ENCODE measurements at places on chromosomes 11 and 22. TPM values are rescaled to one million over a fixed set of nuclear protein-coding genes. Genes with fewer than 3 reads are reported as not detected.

The SLC5A1 gene
- not detected for total RNA-seq

- DNase-seq, result no peak
Observed at GRCh38 chr22:35539487-35539886, 1.1 kb upstream of the RASD2 start.

DNA sequence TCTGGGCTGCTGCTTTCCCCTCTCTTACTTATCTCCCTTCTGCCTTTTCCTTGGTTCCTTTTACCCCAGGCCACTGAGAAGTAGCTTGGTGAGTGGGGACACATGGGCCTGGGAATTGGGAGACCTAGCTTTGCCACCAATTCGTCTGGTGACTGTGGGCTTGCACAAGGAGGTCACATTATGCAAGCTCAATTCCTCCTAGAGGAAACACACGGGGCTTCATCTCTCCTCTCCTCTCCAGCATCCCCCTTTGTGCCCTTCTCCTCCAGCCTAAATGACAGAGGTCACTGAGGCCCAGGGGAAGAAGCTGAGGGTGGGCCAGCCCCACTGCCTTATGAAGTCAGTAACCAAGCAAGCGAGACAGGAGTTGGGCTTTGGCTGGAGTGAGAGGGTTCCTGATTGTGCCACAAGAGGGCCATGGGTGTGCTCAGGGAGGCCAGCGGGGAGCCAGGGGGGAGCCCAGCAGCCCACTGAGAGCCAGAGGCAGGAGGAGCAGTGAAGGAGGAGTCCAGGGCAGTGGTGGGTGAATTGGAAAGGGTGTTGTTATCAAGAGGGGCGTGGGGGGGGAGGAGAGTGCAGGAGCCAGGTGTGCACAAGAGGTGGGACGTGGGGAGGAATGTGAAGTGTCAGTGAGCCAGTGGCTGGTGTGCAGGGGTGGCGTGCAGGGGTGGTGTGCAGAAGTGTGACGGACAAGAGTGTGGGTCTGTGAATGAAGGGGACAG, 2.0 kb downstream of the CLCF1 start:
- DNase-seq, result no peak

GRCh38 chr11:20566591-20567434, 32.6 kb upstream of the SLC6A5 start:
- DNase-seq, result no peak

DNA sequence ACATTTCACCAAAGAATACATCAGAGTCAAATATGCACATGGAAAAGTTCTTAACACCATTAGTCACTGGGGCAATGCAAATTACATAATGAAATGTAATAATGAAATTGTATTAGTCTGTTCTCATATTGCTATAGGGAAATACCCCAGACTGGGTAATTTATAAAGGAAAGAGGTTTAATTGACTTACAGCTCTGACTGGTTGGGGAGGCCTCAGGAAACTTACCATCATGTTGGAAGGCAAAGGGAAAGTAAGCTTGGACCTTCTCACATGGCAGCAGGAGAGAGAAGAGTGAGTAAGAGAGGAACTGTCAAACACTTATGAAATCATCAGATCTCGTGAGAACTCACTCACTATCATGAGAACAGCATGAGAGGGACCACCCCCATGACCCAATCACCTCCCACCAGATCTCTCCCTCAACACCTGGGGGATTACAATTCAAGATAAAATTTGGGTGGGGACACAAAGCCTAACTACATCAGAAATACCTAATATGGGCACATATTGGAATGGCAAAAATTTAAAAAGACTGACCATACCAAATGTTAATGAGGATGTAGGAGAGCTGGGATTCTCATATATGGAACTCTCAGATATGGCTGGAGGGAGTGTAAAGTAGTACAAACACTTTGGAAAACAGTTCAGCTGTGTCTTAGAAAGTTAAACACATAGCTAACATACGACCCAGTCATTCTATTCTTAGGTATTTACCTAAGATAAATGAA, 65.1 kb upstream of the CD44 start:
- DNase-seq, result no peak

GRCh38 chr22:41184679-41185078, 20.4 kb upstream of the L3MBTL2 start:
- DNase-seq, result no peak

DNA sequence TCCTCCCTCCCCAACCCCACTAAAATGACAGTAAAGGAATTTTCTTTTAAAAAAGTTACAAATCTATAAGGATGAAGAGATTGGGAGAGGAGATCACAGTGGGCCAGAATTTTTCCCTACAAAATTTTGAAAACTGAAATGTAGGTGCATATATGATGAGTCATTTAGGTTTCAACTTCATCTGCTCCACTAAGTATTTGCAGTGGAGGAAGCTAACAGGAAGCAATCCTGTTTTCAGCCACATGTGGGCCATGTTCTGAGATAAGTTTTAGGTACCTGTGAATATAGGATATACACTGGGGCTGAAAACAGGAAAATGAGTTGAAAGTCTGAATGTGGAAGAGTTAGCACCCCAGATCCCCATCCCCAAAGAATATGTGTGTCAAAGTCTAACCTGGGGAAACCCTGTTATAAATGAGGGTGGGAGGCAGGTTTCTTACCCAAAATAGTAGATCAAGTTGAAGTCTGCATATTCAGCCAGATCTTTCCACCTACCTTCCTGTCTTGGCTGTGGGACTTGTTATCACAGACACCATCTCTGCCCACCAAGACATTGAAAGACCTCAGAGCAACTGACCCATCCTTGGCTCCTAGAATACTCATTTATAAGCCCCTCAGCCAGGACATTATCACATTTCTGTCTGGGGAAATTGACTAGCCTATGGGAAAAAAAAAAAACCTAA, 87.3 kb downstream of the PACS1 start:
- no peak for DNase-seq

All from osteocyte (in vitro differentiated cells).